ENCODE measurements at places on chromosomes 6 and 20.
A peak's percentile ranks its signal among the peaks of the same experiment; 100 is the strongest.

- no peak for DNase-seq
These were observed 117.0 kb downstream of the ERMARD start for GRCh38 chr6:169868458-169868857.

GRCh38 chr6:140441256-140441655 is 1066.8 kb upstream of the CITED2 start:
- DNase-seq = peak; percentile 52

DNA sequence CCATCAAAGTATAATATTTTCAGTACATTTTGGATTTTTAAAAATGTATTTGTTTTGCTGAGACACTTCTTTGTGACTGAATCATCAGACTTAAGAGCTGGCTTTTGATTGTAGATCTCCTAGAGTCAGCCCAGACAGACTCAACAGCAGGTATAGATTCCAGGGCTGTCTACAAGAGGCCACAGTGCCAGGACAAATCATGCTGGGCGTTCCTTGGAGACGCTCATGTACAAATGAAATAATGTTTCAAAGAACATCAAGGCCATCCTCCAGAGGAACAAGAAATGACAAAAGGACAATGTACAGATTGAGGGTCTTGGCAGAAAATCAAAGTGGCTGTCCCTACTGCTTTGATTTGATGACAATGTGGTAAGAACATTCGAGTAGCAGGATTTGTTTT is 369.3 kb downstream of the GRIK2 start:
- no peak for DNase-seq

- DNase-seq = no peak
These were observed 538.1 kb upstream of the MAN1A1 start for GRCh38 chr6:119887666-119888065.

- DNase-seq = no peak
These were observed 247.9 kb downstream of the ANKRD60 start for GRCh38 chr20:57980506-57980905.

DNA sequence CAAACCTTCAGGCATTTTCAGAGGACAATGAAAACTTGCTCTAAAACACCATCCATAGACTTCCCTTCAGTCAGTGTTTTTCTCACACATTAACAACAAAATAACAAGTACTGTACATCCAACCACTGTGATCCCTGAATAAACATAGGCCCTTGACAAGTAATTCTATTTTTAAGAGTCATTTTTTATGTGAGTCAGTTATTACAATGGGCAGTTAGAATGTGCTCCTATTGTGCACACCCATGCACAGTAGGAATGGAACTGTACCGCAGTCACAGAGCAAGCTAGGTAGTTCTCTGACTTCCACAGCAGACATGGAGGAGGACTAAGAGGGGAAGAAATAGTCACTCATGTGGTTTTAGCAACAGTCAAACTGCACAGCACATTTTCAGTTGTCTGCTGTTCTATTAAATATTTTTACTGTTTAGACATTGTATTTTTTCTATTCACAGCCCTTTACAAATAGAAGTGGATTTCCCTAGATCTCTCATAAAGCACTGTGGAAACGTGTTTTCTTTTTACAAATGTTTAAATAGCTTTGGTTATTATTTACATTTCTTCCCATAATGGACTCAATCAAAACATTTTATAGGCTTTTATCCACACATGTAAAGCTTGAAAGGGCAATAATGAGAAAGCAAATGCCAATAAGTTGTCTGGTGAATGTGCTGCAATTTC is 100.4 kb downstream of the JAG1 start:
- no peak for DNase-seq

DNA sequence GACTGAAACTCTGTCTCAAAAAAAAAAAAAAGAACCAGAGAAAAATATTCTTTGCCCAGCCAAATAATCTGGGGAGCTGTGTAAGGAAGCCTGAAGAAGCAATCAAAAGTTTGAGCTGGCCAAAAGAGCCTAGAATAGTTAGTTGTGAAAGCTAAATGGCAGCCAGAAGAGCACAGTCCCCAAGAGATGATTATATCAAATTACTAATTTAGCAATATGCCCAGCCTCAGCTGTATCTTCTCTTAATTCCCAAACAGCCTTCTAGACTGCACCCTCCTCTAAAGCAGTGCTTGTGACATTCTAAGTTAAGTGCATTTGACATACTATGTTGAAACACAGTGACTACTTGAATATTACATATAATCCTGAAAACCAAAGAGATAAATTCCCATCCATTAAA is 38.9 kb downstream of the CDK19 start:
- DNase-seq = no peak

DNA sequence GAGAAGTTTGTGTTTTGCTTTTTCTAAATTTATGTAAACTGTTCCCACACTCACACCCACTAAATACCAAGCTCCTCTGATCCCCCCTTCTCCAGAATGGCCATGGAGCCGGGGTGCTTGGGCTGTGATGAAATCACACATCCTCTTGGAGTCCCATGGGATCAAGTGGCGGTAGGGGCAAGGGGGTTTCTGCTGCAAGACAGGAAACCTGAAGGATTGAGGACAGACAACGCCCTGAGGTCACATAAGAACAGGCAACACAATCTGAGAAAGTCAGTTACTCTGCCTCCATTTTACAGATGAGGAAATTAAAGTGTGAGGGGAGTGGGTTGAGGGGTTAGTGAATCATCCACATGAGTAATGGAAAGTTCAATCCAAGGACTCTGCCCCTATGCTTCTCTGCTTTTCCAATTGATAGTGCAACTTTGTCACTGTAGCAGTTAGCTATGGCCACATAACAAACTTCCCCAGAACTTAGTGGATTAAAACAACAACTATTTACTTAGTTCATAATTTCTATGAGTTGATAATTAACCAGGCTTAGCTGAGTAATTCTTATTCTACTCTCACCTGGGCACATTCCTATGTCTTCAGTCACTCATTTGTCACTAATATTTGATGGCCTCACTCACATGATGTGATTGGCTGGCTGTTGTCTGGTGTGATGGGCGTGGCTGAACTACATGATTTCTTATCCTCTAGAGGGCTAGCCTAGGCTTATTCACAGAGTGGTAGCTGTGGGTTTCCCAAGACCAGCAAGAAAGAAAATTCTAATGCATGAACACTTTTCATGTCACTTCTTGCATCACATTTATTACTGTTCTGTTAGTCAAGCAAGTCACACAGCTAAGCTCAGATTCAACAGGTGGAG is 311.1 kb upstream of the RNF24 start:
- no peak for DNase-seq

- no peak for DNase-seq
These were observed 137.2 kb downstream of the KIF13A start for GRCh38 chr6:17850281-17850680.

DNA sequence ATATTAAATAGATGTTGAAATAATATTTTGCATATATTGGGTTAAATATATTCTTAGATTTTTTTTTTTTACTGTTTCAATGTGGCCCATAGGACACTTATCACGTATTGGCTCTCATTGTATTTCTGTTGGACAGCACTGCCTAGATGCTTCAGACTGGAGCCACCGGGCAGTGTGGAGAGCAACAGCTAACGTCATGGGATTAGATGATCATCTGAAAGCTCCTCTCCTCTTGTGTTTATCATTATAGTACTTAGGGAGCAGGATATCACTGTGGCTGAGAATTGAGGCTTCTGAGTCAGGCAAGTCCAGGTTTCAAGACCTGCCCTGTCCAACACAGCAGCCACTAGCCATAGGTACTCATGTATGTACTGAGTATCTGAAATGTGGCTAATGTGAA is 87.4 kb downstream of the ZHX3 start:
- no peak for DNase-seq
